ENCODE measurements at places on chromosomes 7 and 10.

- no peak for DNase-seq
Measured at GRCh38 chr7:84317536-84317935, 122.9 kb upstream of the SEMA3A start.

GRCh38 chr10:69346776-69347175 lies 68.5 kb downstream of the HK1 start:
- DNase-seq, result no peak

DNA sequence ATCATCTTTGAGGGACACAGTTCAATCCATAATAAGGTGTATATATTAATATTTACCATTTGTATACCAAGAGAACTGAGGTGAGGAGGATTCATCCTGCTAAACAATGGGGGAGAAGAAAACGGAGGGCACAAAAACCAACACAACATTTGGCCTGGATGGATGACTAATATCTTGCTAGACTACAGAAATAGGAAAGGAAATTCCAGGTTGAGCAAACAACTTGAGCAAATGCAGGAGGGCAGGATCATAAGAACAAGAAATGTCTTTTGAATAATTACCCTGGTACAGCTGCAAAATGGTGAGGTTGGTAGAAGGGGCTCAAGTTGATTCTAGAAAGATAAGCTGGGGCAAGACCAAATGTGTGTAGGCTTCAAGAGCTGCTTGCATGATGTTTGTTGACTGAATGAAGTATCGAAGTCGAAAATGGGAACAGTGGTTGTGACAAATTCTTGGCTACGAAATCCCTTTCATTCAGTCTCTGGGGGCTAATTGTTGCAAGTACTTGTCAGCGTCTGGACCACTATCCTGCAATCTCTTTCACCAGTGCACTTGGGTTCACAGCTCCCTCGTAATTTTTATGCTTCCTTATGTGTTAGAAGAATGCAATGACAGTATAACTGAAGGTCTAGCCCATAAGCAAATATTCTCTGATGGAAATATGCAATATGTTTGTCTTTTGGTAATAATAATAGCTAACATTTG lies 176.2 kb downstream of the PTEN start:
- no peak for DNase-seq

DNA sequence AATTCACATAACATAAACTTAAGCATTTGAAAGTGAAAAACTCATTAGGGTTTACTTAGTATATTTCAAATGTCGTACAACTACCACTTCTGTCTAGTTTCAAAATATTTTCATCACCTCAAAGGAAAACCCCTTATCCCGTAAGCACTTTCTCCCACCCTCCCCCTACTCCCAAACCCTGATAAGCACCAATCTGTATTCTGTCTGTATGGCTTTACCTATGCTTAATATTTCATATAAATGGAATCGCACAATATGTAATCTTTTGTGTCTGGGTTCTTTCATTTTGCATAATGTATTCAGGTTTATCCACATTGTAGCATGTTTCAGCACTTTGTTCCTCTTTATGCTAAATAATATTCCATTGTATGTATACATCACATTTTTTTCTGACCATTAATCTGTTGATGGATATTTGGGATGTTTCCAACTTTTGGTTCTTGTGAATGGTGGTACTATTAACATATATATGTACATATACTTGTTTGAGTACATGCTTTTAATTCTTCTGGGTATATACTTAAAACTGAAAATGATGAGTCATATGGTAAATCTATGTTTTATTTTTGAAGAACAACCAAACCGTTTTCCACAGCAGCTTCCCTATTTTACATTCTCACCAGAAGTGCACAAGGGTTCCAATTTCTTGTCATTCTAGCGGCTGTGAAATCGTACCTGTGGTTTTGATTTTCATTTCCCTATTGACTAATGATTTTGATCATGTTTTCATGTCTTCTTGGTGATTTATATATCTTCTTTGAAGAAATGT lies 6.2 kb upstream of the STARD3NL start:
- DNase-seq, result peak; percentile 16

DNA sequence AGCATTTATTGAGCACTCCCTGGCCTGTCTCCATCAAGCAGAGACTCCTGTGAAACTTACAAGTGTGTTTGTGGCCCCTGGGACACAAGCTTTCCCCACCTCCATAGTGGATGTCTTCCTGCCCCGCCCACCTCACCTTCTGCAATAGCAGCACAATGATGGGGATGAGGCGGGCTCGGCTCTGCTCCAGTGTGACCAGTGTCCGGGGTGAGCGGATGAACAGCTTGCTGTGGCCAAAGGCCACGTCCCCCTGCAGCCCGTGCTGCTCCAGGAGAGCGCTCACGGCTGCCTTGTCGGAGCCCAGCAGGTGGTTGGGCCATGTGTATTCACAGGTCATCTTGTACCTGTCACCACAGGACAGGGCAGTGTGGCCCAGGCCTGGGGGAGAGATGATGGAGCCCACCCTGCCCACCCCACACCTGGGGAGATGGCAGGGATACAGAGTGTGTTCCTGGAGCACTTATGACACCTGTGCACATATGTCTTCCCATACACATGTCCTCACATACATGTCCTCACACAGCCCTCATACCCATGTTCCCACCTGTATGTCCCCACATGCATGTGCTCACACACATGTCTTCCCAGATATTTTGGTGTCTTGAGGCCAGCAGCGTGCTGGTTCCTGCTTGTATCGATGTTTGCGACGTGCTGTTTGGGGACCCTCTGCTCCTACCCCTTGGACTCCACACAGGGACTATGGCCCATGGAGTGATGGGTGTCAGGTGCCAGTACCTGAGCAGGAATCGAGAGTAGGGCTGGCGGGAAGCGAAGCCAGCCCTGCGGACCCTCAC lies 12.7 kb downstream of the MYO1G start:
- DNase-seq, result no peak

DNA sequence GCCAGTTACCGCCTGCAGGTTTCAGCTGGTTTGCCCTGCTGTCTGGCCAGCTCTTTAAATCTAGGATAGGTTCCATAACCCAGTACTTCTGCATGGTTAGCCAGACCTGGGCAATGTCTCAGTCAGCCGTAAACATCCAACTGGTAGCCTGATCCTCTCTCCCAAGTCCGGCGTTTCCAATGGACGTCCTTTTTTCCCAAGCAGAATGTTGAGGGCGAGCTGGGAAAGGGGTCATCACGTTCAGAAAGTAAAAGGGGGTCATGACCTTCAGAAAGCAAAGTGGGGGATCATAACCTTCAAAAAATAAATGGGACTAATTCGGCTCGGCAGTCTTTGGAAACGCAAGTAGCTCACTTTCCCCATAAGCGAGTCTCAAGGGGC lies 430 bp downstream of the PON3 start:
- no peak for DNase-seq

GRCh38 chr7:40551685-40552576 lies 417.1 kb downstream of the SUGCT start:
- peak; percentile 82 for DNase-seq

DNA sequence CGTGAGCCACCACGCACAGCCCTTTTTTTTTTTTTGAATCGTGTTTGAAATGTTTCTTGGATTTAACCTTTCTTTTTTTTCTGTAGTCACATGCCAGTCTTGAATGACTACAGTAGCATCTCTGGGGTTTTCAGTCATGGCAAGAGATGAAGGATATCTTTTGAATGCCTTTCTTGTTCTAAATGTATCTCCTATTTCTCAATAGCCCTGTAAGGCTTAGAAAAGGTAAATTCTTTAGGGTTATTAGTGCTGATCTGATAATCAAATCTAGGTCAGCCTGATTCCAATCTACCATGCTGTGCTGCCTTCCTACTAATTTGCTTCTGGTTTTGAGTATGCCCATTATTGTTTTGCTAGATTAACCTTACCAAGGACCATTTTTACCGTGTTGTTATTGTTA lies 70.2 kb downstream of the TAX1BP1 start:
- no peak for DNase-seq

- DNase-seq, result no peak
Measured at GRCh38 chr7:116711790-116712189, 39.8 kb downstream of the MET start.

- DNase-seq, result no peak
Measured at GRCh38 chr10:86419101-86419500, 52.5 kb upstream of the GRID1 start.

GRCh38 chr7:20816372-20816959 lies 29.8 kb upstream of the SP8 start:
- DNase-seq, result no peak

DNA sequence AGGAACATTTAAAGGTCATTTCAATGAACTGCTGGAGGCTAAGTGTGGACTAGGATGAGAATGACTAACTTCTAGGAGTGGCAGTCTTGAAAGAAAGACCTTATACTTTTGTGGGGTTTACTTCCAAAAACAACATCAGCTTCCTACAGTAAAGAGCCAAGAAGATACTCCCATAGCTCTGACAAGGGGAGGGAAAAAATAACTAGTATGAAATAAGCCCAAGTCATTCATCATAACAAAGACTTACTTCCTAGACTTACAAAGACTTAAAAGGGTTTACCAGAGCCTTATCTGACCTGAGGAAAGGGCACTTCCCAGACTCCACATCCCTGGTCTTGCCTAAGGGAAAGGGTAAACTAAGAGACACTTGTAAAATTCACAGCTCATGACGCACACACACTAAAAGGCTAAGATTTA lies 31.7 kb downstream of the ARHGAP12 start:
- no peak for DNase-seq

DNA sequence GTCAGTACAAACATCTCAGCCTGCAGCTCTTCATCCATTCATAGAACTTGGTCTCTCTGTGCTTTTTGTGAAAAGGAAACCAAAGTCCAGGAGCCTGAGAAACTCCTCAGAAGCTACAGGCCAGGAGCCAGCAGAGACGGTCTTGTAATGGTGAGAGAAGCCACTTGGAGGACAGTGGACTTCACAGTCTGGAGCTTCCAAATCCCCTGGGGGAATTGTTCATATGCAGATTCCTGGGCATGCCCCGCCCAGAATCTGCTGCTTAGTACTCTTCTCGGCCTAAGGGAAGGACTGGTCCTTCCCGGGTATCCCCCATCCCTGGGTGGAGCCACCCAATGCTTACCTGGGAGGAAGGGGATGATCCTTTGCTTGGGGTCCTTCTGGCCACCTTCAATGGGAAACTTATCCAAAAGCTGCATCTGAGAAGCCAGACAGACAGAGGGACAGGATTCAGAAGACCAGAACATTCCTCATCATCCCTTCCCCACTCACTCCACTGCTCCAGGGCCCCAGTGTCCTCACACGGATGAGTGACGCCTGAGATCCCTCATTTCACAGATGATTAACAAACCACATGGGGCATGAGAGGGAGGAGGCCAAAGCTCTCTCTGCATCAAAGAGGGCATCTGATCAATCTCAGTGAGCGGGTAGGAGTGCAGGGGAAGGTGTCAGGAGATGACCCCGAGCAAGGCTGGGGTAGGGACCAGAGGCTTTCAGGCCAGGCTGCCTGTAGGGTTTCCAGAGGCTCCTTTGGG lies 88.4 kb downstream of the SH3PXD2A start:
- DNase-seq, result no peak

DNA sequence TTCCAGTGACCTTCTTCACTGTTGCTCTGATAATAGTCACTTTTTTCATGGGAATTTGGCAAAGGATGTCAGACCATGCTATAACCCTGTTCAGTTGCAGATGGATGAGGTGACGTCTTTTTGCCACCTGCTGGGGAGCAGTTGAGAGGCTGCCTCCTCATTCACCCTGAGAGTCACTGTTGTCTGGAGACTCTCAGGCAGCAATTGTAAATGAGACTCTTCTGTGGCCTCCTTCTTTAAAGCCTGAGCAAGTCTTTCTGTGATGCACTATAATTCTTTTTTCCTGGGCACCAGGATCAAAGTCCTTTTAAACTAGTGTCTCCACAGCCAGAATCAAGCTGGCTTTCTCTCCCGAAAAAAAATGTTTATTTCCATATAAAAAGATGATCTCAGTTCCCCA lies 345.1 kb downstream of the ARL4A start:
- no peak for DNase-seq

DNA sequence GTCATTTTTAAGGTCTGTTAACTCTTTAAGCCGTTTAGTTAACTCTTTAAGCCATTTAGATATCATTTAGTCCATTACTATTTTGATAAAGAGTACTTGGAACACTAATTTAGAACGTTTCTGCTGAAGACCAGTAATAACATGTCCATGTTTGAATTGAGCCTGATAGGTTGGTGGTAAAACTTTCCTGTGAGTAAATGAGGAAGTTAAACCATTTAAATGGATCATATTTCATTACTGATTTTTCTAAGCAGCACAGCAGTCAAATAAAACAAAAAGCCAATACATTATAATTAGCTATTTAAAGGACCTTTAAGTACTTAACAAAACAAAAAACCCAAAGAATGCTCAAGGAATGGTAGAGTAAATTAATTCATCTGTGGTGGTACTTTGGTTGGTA lies 29.4 kb downstream of the PHTF2 start:
- DNase-seq, result peak; percentile 37

- peak; percentile 89 for DNase-seq
Measured at GRCh38 chr10:93554760-93555432, 11.6 kb upstream of the FFAR4 start.

GRCh38 chr10:84340187-84340586 lies 11.8 kb downstream of the CCSER2 start:
- DNase-seq, result no peak

DNA sequence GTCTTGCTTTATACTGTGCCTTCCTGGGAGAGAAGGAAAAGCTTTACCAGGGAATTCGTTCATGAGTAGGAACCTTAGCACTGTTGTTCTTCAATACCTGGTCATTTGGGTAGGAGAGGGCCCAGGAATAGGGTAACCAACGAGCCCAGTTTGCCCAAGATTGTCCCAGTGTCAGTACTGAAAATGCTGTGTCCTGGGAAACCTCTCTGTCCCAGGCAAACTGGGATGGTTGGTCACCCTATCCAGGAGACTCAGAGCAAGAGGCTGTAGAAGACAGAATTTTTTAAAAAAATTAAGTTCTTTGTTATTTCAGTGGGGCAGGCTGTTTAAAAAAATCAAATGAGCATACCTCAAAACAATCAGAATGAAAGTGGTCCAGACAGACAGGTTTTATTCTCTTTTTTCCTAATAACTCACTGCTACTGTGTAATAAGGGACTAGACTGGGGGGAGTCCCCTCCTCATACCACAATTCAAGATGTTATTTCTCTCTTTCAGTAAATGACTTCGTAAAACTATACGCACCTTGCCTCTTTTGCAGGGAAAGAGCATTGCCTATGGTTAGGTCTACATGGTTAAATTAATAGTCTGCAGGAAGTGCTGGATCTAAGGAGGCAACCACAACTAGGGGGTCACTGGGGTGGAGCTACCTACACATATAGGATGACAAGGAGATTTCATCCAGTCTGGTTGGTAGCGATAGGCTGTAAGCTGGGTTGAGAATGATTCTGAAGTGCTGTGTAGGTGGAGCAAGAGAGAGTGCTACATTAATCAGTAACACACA lies 41.1 kb upstream of the FAM133B start:
- DNase-seq, result peak; percentile 91

- DNase-seq, result no peak
Measured at GRCh38 chr7:126635545-126635944, 617.2 kb downstream of the GRM8 start.

GRCh38 chr10:132306864-132307751 lies 642 bp downstream of the STK32C start:
- peak; percentile 76 for DNase-seq

DNA sequence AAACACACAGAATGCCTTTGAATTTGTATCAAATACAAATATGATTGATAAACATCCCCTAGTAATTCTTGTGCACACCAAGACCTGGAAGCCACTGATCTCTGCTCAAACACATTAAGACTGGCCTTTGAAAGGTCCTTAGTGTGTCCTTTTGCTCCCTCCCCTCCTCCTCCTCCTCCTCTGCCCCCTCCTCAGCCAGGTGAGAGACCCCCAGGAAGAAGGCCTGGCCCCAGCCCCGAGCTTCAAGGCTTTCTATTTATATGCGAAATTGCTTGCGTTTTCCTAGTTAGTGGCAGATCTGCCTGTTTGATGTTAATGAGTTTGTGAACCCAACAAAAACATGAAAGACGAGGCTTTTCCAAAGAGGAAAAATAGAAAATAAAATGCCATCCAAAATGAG lies 63.6 kb upstream of the TCF7L2 start:
- DNase-seq, result no peak
